ENCODE measurements at places on chromosomes 2 and 18.

GRCh38 chr2:95760806-95761525 lies 169.2 kb downstream of the TRIM43 start:
- DNase-seq: no peak

- DNase-seq: no peak
These were observed 56.2 kb upstream of the TMEM163 start for GRCh38 chr2:134774786-134775641.

- DNase-seq: no peak
These were observed 109.0 kb upstream of the STPG4 start for GRCh38 chr2:47264143-47264542.

DNA sequence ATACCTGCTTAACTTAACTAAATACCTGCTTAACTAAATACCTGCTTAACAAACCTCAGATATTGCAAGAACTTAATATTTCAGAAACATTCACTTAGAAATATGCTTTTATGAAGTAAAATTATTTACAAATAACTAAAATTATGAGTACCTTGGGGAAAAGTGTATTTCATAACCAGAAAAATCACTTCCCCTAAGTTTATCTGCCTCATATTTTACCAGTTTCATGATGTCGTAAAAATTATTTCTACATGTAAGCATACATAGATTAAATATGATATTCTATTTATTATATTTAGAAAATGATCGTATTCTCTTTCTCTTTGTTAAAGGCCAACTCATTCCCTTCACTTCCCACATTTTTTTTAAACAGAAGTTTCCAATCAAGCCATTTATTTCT lies 41.5 kb upstream of the DSC1 start:
- no peak for DNase-seq

GRCh38 chr18:77066689-77067088 lies 65.9 kb downstream of the MBP start:
- no peak for DNase-seq

- DNase-seq: no peak
These were observed 607.5 kb upstream of the REG3G start for GRCh38 chr2:78418021-78418420.

- no peak for DNase-seq
These were observed 32.8 kb downstream of the RFX8 start for GRCh38 chr2:101442042-101442666.

DNA sequence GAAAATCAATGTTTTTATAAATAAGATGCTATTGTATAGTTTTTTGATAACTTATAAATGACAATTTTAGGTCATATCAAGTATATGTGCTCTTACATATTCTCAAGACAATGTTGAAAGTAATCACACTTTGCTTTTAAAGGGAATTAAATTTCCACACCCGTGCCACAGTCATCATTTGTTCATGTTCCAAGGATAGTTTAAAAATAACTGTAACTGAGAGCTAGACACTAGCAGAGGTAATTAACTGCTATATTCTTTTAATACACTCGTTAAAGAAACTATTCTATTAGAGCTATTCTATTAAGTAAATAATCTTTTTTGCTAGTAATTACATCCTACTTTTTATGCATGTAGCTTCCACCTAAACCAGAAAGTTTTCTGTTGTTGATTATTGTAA lies 18.0 kb downstream of the GEN1 start:
- no peak for DNase-seq
